ENCODE measurements at places on chromosomes 2 and 18. TPM values are rescaled to one million over a fixed set of nuclear protein-coding genes. Genes with fewer than 3 reads are reported as not detected.

The VWC2L gene
- total RNA-seq, result not detected

The RAX gene
- total RNA-seq, result not detected

The TTC21B gene
- total RNA-seq, result 10.4 TPM

The SLC66A2 gene
- 90.1 TPM for total RNA-seq

The ACKR3 gene
- 8.0 TPM for total RNA-seq

The MAPRE2 gene
- total RNA-seq, result 27.3 TPM

The SRD5A2 gene
- total RNA-seq, result not detected

The CNRIP1 gene
- total RNA-seq, result 6.2 TPM

The CTLA4 gene
- 0.14 TPM for total RNA-seq

The TOGARAM2 gene
- 0.58 TPM for total RNA-seq

The SLC23A3 gene
- 13.6 TPM for total RNA-seq

The TEKT4 gene
- not detected for total RNA-seq

The R3HDM1 gene
- total RNA-seq, result 22.3 TPM

The ERFE gene
- 0.38 TPM for total RNA-seq

The ANKRD30BL gene
- not detected for total RNA-seq

The KRTCAP3 gene
- total RNA-seq, result 43.9 TPM

The UCN gene
- 0.52 TPM for total RNA-seq

The POTEE gene
- 0.12 TPM for total RNA-seq

The ANKRD62 gene
- total RNA-seq, result 1.8 TPM

The RTP5 gene
- total RNA-seq, result not detected

The PLCD4 gene
- 2.2 TPM for total RNA-seq

The SLC19A3 gene
- total RNA-seq, result 4.5 TPM

The PLB1 gene
- 3.6 TPM for total RNA-seq

The CRYGD gene
- total RNA-seq, result not detected

The SCYGR3 gene
- total RNA-seq, result not detected

The LDAH gene
- 20.8 TPM for total RNA-seq

The SLC38A11 gene
- total RNA-seq, result 2.5 TPM

The SKA1 gene
- 1.0 TPM for total RNA-seq

The PRSS56 gene
- total RNA-seq, result not detected

The LIMS2 gene
- 478 TPM for total RNA-seq

All from mucosa of descending colon (tissue), 3 donors.